ENCODE measurements at places on chromosomes 6 and 20.

GRCh38 chr6:151701911-151702562, 105.4 kb upstream of the ESR1 start:
- DNase-seq: no peak

- no peak for DNase-seq
Observed at GRCh38 chr6:152575621-152576150, 61.5 kb downstream of the SYNE1 start.

DNA sequence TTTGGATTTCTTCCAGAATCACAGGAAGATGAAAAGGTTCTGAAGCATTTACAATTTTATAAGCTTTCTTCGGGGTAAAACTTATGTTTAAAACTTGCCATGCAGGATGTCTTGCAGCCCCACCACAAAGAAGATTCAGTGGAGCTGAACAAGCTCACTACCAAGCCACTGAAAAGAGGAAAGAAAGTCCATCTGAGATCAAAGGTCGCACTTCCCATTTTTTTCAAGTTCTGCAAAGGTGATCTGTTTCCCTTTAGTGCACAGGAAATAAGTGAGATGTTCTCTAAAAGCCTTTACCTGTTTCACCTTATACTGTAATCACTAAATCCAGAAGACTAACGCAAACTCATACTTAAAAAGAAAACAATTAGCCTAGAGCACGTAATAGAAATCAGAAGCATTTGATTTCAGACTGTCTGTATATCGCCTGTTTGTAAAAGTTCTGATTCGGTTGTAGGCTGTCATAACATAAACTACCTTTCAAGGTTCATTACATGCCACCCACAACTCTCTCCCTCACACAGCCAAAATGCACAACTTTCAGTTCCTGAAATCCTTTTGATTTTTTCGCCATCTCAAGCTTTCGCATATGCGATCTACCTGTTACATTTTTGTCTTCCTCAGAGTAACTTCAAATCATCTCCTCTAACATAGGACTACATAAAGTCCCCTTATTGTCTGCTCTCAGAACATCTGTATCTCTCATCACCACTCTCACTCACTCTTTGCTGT, 1.8 kb downstream of the ECHDC1 start:
- DNase-seq: no peak

- no peak for DNase-seq
Observed at GRCh38 chr6:1263039-1263849, 48.7 kb upstream of the FOXQ1 start.

GRCh38 chr20:5491455-5491854, 174.7 kb upstream of the PROKR2 start:
- DNase-seq: no peak

All from C1 segment of cervical spinal cord (tissue), 14 donors.